ENCODE measurements at places on chromosomes 1 and 21.

DNA sequence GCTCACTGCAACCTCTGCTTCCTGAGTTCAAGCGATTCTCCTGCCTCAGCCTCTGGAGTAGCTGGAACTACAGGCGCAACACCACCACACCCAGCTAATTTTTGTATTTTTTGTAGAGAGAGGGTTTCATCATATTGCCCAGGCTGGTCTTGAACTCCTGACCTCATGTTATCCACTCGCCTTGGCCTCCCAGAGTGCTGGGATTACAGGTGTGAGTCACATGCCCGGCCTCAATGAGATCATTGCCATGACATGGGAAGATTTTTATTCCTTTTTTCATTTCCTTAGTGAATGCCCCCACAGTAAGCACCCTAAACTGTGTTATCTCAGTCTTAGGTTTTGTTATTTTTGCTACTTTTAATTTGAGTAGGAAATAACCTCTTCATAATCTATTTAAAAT lies 977.9 kb downstream of the BRINP3 start:
- DNase-seq, result no peak

DNA sequence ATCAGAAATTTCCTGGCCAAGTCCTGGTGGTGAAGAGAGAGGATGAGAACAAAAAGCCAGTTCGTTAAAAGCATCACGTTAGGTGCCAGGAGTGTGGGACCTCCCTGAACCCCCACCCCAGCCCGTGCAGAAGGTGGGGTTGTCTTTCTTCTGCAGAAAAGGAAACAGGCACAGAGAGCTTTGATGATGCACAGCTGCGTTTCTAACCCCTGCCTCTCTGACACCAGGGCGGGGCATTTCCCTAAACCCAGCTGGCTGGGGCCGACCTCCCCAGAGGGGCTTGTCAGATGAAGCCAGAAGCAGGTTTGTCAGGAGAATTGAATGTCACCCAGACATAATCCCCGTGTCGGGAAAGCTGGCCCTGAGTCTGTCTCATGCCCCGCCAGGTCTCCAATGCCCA lies 189.3 kb upstream of the EDN2 start:
- DNase-seq, result peak; percentile 57

- DNase-seq, result no peak
Observed at GRCh38 chr1:178223289-178223688, 129.4 kb downstream of the RASAL2 start.

DNA sequence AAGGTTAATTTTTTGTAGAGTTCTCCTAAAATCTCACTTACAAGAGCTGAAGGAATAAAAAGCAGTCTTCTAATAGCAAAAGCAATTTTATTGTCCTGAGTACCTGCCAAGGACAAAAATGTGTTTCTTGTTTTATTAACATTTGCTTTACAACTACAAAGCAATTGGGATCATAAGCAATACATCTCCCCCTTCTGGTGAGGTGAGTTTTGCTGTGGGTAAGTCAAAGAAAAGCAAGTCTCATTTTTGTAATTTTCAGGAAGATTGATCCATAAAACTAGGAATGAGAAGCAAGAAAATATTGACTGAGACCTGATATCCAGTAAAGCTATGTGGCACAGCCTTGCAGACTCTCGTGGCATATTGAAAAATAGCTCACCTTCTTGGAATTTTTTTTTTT lies 2162.7 kb downstream of the NCAM2 start:
- DNase-seq, result no peak

DNA sequence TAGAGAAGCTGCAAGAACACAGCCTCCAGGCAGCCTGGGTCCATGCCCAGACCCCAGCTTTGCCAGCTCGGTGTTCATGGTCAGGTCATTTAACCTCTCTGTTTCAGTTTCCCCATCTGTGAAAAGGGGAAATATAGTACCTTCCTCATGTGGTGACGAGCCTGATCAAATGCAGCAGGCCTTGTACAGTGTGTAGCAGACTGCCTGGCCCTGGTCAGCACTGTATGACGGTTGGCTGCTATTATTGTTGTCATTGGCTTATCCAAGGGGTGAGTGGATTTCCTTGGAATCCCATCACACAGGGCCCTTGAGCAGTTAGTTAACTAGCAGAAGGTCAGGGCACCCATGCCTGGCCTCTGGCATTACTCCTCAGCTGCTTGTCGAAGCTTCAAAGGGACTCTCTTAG lies 6.6 kb upstream of the TMEM51 start:
- DNase-seq, result no peak

- no peak for DNase-seq
Observed at GRCh38 chr1:224524679-224525078, 90.1 kb upstream of the WDR26 start.

GRCh38 chr1:245822996-245823395 lies 668.2 kb downstream of the KIF26B start:
- no peak for DNase-seq

DNA sequence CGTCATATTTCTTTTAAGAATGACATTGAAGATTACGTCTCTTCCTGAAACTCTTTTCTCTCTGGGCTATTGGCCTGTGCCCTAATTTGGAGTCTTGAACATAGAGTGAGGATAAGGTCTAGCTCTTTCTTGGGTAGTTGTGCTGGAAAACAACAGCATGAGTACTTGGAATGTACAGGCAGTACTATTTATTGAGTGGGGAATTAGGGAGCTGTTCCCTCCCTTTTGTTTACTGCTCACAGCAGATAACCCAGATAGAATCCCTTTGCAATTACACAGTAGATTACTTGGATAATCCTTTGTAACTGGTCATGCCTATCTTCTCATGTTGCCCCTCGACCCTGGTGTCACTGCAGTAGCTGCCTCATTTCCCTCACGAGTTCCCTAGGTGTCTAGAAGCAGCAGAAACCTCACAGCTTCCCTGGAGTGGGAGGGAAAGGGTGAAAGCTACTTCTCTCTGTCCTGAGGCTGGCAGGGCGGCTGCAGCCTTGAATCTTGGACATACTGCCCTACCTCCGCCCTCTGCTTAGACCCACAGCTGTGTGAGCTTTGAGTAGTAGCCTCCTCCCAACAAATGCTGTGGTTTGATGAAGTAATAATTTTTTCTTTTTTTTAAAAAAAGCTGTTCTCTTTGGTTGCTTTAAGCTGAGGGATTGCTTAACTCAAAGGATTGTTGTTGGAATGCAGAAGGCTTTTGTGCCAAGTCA lies 70.6 kb downstream of the FGGY start:
- no peak for DNase-seq

DNA sequence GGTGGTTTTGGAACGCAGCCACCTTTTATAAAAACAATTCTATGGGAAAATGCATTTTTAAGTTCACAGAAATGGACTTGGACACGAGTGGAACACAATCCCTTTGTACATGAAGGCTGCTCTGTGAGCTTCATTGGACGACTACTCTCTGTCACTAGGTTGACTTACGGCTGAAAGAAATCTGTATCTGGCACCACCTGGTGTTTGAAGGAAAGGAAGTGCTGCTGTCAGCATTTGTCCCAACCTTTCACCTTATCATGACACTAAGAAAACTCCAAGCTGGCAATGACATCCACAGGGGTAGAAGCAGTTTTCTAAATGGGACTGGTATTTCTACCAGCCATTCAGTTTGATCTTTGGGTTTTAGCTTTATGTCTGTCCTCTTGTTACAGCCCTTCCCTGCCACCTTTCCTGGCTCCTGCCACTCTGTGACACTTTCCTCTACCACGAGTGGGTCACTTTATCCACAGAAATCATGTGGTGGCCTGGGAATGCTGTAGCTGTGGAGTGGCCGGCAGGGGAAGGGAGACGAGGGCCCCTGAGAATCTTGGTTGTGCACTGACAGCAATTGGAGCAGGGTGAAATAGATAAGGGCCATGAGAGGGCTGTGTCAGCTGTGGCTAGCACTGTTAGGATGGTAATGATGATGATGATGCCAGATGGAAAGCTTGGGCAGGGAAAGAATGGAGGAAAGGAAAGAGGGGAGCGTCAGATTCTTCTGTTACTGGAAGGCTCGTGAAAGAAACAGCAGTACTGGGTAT lies 85.2 kb downstream of the TBX19 start:
- DNase-seq, result no peak

DNA sequence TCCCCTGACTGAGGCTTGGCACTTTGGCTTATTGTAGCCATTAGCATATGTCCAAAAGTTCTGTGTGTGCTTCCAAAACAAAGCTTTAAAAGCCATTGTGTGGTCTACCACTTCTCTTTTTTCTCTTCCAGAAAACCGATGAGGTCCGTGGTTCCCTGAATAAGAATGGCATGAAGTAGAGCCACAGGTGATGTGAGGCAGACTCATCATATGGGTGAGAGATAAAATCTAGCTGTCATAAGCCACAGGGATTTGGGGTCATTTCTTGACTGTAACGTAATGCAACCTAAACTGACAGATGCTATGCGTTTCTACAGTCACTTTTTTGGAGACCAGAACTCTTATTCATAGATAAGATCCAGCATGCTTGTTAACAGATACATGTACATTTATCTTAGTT lies 7.0 kb upstream of the GREM2 start:
- no peak for DNase-seq

GRCh38 chr1:3555131-3555920 lies 56.0 kb downstream of the MEGF6 start:
- no peak for DNase-seq

GRCh38 chr1:93735722-93736121 lies 54.1 kb upstream of the BCAR3 start:
- DNase-seq, result no peak

GRCh38 chr1:203551550-203551949 lies 57.6 kb downstream of the OPTC start:
- DNase-seq, result no peak

GRCh38 chr1:80540596-80540995 lies 1260.1 kb upstream of the ADGRL2 start:
- DNase-seq, result no peak

DNA sequence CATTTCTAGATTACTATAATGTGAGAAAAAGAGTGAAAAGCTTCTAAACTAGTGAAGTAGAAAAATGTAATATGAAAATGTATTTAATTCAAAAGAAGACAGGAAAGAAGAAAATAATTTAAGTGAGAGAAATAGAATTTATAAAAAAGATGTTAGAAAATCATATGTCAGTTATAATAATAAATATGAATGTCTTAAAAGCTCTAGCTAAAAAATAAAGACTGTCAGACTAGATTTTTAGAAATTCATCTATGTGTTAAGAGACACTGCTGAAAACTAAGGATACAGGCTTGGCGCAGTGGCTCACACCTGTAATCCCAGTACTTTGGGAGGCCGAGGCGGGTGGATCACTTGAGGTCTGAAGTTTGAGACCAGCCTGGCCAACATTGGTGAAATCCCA lies 37.3 kb upstream of the VANGL1 start:
- DNase-seq, result no peak

GRCh38 chr21:23876925-23877558 lies 1730.2 kb downstream of the MRPL39 start:
- no peak for DNase-seq

GRCh38 chr1:228416217-228416933 lies at the start of gene TRIM17:
TSS of gene TRIM17 (minus strand) at chr1:228416861. CDS start at chr1:228415072, 1,789 bp downstream.
- peak; percentile 21 for DNase-seq

GRCh38 chr1:36664571-36665287 lies 182.0 kb upstream of the CSF3R start:
- DNase-seq, result no peak

DNA sequence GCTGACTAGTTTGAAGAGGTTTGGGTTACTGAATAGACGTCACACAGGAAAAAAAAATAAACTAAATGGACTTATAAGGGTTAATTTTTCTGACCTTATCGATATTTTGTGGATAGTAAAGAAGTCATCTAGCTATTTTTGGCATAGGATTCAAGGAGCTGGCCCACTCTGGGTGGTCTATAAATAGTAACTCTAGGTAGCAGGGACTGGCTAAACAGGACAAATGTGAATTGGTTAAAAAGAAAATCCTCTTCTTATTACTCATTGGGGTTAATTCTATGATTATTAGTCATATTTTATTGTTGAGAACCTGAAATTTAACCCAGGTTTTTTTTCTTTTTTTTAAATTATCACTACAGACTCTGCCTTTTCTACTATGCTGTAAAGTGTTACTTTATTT lies 61.7 kb downstream of the ATF6 start:
- no peak for DNase-seq

DNA sequence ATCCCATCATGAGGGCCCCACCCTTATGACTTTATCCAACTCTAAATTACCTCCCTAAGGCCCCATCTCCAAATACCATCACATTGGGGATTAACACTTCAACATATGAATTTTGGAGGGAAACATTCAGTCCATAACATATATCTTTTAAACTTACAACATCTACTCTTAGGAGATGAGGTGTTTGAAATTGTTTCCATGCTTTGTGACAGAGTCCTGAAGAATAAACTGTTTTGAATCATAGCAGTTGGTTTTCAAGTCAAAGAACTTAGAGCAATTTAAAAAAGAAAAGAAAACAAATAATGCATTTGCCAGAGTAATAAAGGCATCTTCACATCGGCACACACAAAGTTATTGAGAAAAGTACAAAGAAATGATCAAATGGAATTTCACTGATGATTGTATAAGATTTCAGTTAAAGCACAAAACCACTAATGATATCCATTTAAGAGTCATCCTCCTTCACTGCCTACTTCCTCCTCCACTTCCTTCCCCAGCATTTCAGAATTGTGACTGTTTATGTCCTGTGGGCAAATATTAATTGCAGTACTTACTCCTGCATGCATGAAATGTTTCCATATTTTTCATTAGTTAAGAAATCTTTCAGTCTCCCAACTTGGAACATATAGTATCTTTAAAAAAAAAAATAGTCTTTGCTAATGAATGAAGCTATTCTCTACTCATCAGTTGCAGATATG lies 202.0 kb downstream of the LRRC40 start:
- no peak for DNase-seq

DNA sequence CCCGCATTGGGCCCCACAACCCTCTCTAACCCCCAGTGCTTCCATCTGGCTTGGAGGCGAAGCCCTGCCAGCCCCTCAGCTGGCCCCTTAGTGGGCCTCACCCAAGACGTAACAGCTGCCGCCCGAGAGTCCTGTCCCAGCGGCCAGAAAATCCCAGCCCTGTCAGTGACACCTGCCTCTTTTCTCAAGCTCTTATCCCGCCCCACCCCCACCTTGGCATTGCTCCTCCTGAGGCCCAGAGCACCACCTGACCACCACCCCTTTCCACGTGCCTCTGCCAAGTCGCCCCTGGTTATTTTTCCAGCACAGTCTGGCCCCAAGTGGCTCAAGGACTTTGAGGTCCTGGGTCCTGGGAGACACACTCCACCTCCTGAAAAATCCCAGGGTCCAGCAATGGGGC lies 5.9 kb upstream of the CTRC start:
- no peak for DNase-seq
